ENCODE measurements at places on chromosomes 11 and 22.

DNA sequence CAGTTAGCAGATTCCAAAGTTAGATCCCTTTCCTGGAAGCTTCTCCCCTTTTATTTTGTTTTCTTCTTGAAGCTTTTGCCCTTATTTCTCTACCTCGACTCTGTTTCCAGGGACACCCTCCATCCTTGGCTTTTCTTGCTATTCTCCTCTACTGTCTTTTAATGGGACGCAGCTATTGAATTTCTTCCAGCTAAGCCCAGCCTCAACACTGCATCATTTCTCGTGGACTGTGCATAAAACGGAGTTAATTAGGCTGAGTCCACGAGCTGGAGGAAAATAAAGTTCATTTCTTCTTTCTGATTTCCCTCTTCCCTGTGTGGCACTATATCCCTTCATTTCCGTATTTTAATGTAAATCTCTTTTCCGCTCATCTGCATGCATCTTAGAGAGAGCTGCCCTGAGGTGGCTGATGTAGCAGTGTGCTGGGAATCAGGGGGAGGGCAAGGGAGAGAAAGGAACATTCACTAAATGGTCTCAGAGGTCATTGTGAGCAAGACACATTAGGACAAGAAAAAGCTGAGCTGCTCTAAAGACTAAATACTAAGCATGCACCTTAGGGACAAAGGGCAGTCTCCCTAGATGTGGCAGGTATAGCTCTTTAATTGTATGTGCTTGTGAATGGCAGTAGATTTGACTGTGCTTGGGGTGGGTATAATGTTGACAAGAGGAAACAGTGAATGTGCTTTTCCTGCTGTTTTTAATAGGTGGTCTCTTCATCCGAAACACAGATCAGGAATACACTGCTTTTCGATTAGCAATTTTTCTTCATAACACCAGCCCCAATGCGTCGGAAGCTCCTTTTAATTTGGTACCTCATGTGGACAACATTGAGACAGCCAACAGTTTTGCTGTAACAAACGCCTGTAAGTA, 1.9 kb downstream of the GRIA4 start:
- DNase-seq, result no peak

DNA sequence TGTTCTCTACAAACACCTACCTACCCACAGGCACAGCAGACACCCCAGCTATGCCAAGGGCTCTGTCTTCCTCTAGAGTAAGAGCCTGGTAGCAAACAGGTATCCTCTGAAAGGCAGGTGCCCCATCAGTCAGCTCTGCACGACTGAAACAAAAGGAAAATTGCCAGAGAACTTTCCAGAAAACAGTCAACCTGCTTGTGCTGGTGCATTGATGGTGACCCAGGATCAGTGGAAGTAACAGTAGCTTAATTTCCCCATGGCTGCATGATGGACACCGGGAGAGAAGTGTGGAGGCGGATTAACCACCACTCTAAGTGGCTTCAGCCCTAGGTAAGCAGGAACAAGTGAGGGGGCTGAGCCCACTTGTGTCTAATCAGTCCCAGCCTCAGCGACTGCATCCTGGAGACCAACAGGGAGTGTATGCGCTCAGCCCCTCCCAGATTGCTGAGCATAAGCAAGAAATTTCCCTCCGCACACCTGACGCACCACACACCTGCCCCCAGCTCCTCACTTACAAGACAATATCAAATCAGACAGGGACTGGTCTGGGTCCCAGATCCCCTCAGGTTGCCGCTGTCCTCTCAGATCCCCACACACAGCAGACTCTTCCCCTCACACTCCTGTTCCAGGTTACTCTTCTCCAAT, 70.7 kb upstream of the IGLL5 start:
- no peak for DNase-seq

- no peak for DNase-seq
These were observed 37.1 kb downstream of the RAB30 start for GRCh38 chr11:83034673-83035014.

DNA sequence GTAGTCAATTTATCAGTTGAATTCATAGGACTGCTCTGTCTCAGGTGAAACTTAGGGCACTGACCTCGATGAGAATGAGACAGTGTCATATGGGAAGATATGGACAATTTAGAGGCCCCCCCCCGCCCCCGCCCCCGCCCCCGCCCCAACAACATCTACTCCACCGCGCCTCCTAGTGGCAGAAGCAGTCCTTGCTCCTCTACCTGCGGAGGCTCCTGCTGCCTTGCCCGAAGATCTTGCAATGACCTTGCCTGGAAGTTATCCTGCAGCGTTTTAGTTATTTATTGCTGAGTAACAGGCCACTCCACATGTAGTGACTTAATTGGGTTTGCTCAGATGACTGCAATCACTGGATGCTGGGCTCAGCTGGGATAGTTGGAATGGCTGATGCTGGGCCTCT, 15.2 kb downstream of the SERPINH1 start:
- DNase-seq, result no peak

DNA sequence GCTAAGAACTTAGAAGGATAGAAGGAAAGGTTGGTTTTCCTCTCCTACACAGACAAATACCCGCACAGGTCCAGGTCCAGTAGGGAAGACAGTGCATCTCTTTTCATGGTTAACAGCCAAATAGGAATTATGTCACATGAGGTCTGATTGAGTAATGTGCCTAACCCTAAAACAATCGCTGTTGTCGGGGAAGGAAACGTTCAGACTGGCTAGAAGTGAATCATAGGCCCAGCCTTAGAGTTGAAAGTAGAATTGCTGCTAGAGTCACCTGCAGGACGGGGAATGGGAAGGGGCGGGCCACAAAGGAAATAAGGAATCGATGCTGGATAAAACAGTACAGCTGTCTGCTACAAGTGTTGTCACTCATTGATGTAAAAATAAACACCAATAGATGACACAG, 12.4 kb upstream of the HTATIP2 start:
- no peak for DNase-seq

GRCh38 chr11:32137869-32138268, 47.0 kb downstream of the RCN1 start:
- DNase-seq, result no peak

- no peak for DNase-seq
These were observed 4.3 kb downstream of the ZC3H7B start for GRCh38 chr22:41305646-41306045.

GRCh38 chr22:27443306-27443705, 358.2 kb downstream of the MN1 start:
- DNase-seq, result no peak

DNA sequence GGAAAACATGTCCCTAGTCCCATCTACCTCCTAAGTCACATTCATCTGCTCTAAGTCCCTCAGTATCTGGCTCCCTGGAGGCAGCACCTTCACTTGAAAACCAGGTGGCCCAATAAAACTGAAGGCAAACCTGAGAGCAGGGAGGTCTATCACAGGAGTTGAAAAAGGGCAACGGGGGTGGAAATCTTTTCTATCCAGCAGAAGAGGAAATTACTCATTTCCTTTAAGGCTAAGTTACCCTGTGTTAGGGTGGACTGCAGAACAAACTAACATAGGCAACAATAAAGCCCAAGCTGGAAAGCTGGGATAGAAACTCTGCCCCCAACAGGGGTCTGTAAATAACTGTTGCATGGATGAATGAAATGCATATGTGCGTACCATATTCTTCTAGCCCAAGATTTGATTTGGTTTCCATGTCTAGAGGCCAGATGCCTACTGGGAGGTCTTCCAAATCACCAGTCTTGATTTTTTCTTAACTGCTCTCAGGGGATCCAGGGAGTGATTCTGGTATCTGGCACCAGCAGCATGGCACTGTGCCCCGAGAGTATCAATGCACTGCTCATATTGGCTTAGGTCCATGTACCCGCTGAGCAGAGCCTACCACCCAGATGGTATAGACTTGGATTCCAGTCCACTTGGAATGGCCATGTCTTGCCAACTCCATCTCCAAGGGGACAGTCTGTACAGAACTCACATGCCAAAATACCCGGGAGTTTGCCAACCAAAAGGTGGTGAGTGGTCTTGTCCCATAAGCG, 350.0 kb upstream of the NCAM1 start:
- DNase-seq, result peak; percentile 98

DNA sequence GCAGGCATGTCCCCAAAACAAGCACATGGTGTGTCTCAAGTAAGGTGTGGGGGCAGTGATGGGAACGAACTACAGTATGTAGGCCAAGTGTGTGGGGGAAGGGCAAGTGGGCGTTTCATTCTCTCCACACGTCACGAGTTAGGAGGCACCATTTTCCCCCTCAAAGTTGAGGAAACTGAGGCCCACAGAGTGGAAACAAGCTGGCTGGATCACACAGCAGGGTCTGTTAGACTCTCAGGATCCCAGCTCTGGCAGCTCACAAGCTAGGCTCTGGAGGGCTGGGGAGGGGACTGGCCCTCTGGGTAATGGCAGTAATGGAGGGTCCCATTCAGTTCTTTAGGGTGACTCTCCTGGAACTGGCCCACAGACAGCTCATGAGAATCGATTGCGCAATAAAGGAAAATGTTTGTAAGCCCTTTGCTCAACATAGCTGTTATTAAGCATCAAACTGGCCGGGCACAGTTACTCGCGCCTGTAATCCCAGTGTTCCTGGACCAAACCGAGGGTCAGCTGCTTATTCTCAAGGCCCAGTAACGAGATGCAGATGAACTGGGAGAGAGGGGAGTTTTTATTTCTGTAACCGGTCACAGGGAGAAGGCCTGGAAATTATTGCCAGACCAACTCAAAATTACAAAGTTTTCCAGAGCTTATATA, 24.1 kb upstream of the TUB start:
- no peak for DNase-seq

DNA sequence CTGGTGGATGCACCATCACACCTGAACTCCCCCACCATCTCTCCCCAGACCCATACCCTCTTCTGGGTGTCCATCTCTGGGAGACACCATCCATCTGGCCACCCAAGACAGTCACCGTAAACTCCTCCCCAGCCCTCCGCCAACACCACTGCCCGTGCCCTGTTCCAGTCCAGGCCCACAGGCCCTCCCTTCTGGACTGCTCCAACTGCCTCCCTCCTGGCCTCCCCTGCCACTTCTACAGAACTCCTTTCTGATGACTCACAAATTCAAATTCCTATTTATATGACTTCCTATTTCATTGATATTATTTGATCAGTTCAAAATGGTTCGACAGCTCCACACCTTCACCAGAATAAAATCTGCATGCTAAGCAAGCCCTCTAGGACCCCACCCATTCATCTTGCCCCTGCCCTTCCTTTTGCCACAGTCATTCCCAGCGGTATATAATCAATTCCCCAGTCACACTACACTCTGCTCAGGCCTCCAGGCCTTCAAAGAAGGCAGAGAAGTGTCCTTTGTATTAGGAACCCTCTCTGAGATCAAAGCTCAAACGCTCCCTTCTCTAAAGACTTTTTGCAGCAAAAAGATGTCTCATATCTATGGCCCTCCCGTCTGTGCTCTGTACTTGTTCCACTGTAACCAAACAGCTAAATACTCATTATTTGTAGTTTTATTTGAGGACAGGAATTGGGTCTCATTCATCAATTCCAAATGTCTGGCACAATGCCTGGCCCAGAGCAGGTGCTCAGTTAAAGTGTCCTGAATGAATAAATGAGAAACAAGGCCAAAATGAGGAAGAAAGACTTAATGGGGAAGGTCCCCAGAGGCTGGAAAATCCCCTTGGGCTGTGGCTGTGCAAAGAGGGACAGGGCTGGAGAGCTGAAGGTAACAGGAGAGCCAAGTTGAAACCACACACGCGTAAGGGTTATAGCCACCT, 29.0 kb downstream of the MYH9 start:
- DNase-seq, result peak; percentile 43

DNA sequence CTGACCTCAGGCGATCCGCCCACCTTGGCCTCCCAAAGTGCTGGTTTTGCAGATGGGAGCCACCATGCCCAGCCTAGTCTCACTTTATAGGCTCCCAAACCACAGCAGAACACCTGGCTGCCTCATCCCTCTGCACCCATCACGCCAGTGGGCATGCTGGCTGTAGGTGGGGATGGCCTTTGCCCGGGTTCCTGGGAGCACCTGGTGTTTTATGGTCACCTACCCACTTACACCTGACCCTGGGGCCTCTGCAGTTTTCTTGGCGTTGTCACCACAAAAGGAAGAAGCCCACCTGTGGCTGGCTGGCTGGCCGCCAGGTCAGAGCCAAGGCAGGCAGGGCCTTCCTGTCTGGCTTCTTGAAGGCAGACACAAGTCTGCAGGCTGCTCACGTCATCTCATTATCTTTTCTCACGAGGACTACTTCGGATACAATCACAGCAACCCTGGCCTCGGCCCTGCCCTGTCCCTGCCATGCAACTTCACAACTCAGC, 8.2 kb downstream of the RRP7A start:
- DNase-seq, result no peak

- DNase-seq, result no peak
These were observed 31.0 kb upstream of the CD5 start for GRCh38 chr11:61071208-61071681.

- DNase-seq, result no peak
These were observed 12.7 kb upstream of the IL2RB start for GRCh38 chr22:37162221-37163095.

DNA sequence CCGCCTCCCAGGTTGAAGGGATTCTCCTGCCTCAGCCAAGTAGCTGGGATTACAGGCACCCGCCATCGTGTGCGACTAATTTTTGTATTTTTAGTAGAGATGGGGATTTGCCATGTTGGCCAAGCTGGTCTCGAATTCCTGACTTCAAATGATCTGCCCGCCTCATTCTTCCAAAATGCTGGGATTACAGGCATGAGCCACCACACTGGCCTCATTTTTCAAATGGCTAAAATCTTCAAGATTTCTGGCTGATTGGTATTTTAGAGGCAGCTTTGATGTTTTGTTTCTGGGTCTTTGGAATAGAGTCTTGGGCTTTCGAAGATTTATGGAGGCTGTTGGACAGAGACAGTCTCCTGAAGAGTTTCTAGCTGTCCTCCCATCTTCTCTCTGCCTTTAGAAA, 5.8 kb upstream of the SLC3A2 start:
- DNase-seq, result no peak

GRCh38 chr22:47457509-47458300, 695.3 kb downstream of the TBC1D22A start:
- no peak for DNase-seq

DNA sequence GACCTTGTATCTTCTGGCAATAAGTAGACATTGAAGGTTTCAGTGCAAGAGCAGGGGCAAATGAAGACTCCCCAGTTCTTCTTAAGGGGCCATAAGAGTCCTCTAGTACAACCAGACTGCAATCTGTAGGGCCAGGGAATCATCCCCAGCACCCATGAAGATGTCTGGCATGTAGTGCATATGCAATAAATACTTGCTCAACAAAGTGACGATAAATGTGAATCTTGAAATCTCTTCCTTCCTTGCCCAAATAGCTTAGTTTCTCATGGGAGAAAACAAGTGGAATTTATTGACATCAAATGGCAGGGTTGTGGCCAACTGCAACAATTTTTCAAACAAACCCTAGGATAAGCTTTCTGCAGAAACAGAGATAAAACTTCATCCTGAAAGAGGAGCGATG, 107.6 kb downstream of the ABTB2 start:
- DNase-seq, result no peak

DNA sequence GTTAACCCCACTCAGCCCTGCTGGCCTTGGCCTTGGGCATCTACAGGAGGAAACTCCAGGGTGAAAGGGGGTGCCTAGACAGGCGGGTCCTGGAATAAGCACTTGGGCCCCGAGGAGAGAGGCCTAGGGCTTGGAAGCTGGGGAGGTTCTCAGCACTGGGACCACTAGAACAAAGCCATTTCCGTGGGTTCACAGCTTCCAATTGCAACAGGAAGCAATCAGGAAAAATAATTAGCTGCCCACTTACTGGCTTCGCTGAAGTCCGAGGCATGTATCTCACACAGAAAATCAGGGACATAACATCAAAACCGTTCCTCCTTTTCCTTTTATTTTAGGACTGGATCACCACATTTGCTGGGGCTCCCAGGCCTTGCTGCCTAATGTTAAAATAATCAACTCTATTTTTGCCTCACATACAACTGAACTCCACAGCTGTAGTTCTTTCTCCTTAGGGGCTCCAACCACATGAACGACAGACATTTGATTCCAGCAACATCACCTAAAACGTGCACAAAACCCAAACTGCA, 161.1 kb upstream of the GRK3 start:
- peak; percentile 4 for DNase-seq

Measured in NCI-H1092 treated with DMSO at 0.1 percent for 48 hours (cell line).